ENCODE measurements at places on chromosomes 5 and 9.

GRCh38 chr9:110099236-110100095 lies 108.5 kb downstream of the C9orf152 start:
- peak; percentile 82 for DNase-seq

DNA sequence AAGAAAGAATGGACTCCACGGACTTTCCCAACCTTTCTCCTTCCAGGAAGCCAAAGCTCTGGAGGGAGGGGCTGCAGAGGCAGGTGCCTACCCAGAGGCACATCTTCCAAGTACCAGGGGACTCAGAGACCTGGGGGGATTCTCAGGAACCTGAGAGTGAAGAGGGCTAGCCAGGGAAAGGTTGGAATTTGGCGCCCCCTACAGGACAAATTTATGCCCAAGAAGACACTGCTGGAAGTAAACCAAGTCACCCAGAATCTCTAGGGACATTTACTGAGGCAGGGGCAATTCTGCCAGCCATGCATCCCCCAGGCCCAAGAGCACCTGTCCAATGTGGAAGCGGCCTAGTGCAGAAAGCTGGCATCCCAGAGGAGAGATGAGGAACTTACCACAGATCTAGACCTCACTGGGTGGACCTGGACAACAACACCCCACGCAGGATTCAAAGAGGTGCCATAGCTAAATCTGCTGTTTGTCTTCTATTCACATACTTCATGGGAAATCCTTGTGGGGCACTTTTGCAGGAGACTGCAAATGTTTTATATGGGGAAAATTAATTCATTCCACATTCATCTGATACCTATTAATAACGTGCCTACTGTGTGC lies 25.9 kb upstream of the IDNK start:
- DNase-seq = no peak

GRCh38 chr5:142182840-142183239 lies 74.3 kb downstream of the NDFIP1 start:
- DNase-seq = no peak

GRCh38 chr9:15246708-15247107 lies 60.3 kb downstream of the TTC39B start:
- DNase-seq = no peak

DNA sequence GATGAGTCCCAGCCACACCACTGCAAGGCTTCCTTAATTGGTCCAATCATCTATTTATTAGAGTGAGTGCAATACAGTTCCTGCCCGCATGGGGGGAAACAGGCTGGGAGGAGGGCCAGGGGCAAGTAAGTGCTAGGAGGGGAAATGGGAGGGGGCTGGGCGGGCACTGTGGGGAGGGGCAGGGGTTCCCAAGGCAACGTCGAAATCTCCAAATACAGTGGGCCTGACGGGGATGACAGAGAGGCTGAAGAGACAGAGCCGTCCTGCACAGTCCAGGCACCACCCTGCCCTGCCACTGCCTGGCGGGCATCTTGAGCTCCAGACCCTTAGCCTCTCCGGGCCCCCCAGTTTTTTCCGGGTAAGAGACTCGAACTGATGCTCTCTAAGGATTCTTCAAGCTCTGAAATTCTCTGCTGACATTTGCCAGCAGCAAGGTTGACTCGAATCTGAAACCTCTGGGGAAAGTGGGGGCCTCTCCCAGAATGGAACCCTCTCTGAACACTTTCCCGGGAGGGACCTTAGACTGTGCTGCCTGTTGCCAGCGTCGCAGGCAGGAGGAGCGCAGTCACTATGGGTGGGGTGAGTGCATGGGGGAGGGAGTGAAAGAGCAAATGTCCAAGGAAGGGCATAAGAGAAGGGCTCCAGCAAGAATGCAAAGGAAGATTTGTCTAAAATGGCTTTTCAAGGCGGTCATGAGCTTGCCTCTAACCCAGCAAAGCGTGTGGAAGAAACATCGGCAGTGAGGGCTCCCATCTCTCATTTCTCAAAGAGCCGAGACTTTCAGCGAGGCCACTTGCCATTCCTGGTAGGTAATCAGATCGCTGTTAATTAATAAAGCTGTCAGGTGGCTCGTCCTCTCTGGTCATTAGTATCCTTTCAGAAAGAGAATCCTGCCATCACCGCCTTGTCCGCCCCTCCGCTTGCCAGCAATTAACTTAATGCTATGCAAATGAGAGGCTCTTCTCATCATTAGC lies 99.0 kb downstream of the GTF3C4 start:
- peak; percentile 24 for DNase-seq

DNA sequence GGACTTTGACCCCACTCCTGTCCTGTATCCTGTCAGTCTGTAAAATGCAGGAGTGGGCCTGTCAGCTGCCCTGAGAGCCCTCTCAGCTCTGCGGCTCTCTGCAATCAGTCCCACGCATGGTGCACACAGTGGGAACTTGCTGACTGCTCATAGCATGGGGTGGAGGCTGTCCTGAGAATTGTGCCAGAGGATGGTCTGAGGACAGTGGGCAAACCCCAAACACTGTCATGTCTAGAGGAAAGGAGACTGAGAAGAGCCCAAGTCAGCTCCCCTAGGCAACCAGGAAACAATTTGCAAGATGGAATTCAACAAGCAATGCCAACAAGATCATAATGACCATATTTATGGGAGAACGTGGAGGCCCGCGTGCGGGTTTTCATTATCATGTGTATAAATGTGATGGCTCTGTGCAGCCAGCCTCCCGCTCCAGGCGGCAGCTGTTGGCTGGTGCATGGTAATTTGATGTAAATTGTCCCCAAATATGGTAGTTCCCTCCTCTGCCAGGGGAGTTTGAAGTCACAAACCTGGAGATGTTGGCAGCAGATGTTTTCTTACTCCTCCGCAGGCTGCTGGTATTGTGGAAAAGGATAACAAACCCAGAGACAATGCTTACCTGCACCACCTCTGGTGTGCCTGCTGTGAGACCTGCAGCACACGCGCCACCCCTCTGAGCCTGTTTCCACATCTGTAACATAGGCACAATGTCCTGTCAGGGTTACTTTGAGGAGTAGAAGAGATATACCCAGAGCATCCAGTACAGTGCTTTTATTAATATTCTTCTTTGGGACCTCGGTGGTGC lies 39.8 kb upstream of the ALDH1B1 start:
- no peak for DNase-seq

GRCh38 chr5:168286386-168286785 lies 5.1 kb upstream of the WWC1 start:
- no peak for DNase-seq

- DNase-seq = no peak
Observed at GRCh38 chr5:53424686-53425615, 55.5 kb upstream of the FST start.

DNA sequence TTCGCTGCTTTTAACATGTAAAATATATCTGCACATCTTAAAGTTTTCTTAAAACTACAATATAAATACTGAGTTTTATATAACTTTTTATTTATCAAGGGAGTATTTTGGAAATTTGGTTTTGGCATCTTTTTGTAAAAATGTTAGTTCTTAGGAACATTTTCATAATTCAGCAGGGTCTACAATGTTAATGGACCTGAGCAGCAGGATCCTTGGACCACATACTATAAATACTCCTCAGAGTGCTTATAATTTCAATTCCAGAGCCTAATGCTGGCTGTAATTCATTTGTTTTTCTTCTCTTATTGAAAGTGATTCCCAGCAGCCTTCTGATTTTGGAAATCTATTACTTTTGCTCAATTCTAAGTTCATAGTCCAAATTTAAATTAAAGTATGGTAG lies 1216.2 kb downstream of the MAT2B start:
- DNase-seq = no peak

- no peak for DNase-seq
Observed at GRCh38 chr9:97900103-97900737, 22.1 kb downstream of the TRMO start.

DNA sequence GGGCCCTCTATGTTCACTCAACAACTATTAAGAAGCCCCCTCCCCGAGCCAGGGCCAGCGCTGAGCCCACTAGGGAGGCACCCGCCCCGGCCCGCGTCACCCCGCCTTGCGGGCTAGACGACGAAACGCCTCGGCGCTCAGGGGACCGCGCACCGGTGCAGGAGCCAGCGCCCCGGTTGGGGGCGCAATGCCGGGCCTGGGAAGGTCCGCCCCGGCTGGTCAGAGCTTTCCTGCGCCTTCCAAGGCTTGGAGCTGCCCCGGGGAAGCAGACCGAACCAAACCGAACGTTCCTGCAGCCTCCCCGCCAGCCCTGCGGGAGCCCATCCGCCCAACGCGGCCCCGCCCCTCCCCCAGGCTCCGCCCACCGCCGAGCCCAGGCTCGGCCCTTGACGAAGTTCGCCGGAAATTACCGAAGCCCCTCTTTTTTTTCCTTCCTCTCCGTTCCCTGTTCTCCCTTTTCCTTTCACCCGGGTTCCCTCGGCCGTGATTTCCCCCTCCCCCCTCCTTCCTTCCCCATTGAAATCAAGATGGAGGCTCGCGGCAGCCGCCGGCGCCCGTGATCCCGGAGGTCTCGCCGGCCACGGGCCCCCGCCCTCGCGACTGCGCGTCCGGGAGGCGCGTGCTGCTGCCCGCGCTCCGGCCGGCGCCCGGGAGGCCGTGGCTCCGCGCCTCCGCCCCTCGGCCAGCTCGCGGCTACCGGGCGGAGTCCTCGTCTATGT lies at the start of gene TRIO:
TRIO (plus strand) TSS at position 516 of the 719 bp plus-strand sequence. CDS start 384 bp downstream, outside the sequence.
- peak; percentile 65 for DNase-seq

DNA sequence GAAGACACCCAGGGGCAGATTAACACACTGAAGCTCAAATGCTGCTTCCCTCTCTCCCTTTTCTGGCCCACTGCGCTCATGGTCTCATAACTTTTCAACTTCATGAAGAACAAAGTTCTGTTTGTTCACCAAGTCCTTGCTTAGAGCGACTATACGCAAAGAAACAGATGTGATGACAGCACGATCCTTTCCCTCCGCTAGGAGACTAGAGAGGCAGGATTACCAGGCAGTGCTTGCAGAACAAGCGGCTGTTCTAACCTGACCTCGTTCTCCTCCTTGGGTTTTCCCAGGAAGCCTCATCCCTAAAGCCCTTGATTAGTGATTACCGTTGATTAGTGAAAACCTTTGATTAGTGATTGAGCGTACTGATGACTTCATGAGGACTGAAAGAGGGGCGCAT lies 649.9 kb downstream of the IRX1 start:
- DNase-seq = no peak

- no peak for DNase-seq
Observed at GRCh38 chr9:126398403-126399058, 71.9 kb downstream of the MVB12B start.

DNA sequence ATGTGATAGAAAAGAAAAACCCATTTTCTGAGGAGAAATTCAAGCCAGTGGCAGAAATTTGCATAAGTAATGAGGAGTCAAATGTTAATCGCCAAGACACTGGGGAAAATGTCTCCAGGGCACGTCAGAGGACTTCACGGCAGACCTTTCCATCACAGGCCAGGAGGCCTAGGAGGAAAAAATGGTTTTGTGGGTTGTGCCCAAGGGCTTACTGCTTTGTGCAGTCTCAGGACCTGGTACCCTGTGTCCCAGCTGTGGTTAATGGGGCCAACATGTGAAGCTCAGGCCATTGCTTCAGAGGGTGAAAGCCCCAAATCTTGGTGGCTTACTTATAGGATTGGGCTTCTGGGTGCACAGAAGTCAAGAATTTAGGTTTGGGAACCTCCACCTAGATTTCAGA lies 54.8 kb upstream of the ADAMTS2 start:
- no peak for DNase-seq

DNA sequence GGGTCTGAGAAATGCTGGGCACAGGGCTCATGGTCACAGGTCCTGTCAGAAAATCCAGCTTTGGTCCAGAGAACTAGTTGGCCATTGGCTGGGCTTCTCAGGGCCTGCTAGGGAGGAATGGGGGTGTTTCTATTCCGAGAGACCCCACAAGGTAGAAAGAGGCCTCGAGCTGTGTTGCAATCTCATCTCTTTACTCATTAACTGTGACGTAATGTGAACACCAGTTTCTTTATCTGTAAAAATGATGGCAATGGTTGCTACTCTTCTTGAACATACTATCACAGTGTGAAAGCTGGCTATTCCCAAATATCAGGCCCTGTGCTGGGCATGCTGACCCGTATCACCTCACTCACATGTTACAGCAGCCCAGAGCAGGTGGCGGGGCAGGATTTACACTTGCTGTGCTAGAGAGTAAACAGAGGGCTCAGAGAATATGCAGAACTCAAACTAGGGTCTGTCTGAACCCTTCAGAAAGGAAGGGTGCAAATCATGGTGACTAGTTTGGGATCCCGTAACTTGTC lies 35.7 kb upstream of the SLC25A51 start:
- DNase-seq = no peak

DNA sequence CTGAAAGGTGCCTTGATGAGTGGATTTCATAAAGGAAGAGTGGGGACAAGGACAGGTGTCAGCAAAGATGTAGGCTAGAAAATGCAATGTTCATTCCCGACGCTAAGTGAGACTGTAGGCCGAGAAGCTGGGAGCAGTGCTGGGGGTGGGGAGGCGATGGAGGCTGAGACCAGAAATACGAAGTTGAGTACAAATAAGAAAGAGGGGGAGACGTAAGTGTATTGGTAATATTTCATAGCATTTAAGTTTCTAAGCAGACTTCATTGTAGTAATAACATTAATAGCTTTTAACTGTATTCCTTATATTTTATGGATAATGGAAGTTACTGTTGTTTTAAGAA lies 11.0 kb downstream of the TRIP13 start:
- no peak for DNase-seq

GRCh38 chr5:172598251-172599203 lies 42.5 kb upstream of the NEURL1B start:
- no peak for DNase-seq

- DNase-seq = no peak
Observed at GRCh38 chr5:87260604-87261192, 7.0 kb upstream of the RASA1 start.

DNA sequence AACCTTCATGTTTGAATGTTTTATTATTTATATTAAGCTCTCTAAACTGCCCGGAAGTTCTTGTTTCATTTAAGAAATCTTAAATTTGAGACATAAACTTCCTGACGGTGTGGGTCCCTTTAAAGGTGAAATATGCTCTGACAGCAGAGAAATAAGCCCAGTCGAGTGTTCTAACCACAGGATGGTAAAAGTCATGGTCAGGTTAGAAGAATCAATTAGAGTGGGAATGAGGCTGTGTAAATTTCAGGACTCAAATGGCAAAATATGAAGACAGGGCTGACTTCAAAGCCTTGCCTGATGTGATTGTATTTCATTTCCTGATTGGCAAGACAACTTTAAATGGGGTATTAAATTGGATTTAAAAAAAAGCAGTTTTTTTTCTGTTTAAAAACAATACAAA lies 432.9 kb upstream of the BRINP1 start:
- no peak for DNase-seq

GRCh38 chr5:159427180-159428012 lies 97.1 kb upstream of the IL12B start:
- DNase-seq = no peak

DNA sequence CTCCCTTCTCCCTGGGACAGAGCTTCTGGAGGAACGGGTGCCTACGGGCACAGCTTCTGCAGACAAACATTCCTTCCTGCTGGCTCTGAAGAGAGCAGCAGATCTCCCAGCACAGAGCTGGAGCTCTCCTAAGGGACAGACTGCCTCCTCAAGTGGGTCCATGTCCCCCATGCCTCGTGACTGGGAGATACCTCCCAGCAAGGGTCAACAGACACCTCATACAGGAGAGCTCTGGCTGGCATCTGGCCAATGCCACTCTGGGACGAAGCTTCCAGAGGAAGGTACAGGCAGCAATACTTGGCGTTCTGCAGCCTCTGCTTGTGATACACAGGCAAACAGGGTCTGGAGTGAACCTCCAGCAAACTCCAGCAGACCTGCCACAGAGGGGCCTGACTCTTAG lies 227.9 kb downstream of the SPATA31D1 start:
- DNase-seq = no peak

- no peak for DNase-seq
Observed at GRCh38 chr5:54360089-54360488, 49.7 kb upstream of the ARL15 start.

Measured in NCI-H1417 treated with DMSO at 0.1 percent for 48 hours (cell line).